ENCODE measurements at places on chromosomes 11 and 22.

DNA sequence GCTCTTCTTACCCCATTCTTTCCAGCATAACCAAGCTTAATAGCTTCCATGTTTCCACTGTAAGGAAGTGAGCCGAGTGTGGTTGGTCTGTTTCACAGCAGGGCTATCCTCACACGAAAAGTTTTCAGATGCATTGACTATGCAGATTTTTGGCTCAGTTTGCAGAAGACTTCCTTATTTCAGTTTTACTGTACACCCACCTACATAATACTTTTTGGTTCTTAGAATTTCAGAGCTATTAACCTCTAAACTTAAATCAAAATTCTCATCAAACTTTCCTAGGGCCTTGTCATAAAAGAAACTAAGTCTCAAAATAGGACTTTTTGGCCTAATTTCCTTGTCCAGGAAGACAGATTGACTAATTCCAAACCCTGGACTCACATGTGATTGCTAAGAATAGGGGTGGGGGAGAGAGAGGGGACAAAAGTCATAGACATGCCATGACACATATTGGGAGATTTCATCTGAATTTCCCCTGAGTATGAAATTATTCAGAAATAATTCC lies 7.3 kb upstream of the EHF start:
- DNase-seq: no peak

GRCh38 chr11:336659-337198 lies 16.1 kb upstream of the IFITM3 start:
- DNase-seq: no peak

DNA sequence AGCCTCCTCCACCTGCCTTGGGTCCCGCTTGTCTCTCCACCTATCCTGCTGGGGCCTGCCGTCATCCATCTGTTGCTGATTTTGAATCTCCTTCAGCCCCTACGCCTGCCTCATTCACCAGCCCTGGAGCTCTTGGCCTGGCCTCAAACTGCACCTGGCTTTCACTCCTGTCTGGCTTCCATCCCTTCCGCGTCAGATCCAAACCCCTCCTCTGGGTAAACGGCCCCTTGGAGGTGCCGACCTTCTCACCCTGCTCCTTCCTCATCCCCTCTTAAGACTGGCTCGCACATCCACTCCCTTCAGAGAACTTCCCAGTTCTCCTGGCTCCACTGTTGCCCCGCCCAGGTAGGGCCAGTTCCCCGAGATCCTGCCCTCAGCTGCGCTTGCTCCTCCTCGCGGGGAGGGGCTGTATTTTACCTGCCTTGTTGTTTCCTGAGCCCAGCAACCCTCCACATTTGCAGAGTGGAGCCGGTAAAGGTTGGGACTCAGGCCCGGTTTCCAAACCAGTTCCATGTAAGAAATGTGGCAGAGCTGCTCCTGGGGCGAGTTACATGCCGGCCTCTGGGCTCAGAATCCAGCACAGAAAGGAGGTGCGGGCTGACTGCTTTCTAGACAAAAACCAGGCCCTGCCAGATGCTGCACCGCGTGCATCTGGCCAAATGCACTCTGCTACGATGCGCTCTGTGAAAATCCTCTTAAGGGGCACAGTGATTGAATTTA lies 13.9 kb upstream of the SHANK2 start:
- DNase-seq: no peak

- DNase-seq: no peak
These were observed 60.4 kb upstream of the THY1 start for GRCh38 chr11:119483341-119483880.

DNA sequence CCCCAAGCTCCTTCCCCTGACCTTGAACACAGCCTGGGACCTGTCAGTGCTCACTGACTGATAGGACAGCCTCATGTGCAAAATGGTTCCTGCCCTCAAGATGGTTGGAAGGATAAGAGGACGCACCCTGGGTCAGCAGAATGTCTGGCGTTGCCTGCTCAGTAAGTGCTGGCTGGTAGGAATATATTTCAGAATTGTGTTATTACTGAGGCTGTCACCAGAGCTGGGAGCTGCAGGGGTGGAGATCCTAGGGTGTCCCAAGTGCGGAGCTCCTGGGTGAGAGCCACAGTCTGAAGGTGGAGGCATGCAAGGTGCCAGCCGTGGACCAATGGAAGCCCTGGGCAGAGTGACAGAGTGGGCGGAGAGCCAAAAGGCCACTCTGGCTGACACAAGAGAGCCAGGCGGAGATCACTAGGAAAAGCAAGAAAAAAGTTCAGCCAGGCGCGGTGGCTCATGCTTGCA lies 1.0 kb upstream of the SEC14L4 start:
- DNase-seq: no peak

DNA sequence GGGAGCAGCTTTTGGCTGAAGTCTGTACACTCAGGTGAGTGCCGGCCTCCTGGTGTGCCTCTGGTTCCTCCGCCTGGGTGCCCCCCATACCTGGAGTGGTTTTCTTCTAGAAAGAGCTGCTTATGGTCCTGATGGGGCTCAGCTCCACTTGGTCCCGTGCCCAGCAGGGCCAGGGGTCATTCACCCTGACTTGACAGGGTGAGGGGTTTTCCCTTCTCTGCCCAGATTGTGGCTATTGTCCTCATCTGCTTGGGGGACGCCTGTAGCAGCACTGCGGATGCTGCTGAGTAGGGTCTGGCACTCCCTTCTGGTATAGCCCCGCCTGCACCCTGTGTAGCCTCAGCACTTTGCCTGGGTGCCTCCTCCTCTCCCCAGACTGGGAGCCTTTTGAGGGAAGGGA lies 8.2 kb downstream of the OMP start:
- no peak for DNase-seq

- no peak for DNase-seq
These were observed 936 bp downstream of the CECR2 start for GRCh38 chr22:17370026-17370765.

DNA sequence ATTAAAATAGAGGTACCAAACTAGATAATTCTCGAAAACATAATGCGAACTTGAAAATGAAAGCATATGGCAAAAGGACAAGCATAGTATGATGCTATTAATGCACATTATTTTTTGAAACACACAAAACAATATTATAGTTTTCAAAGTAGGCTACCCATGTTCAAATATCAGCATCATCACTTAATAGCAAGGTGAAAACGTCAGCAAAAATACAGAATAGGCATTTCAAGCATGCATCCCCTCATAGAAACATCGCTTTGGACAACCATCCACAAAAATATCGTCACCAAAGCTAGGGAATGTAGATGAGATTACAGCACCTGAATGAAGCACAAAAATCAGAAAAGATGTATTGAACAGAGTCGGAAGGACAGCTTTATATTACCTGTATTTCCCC lies 814.5 kb upstream of the LRRC4C start:
- no peak for DNase-seq

DNA sequence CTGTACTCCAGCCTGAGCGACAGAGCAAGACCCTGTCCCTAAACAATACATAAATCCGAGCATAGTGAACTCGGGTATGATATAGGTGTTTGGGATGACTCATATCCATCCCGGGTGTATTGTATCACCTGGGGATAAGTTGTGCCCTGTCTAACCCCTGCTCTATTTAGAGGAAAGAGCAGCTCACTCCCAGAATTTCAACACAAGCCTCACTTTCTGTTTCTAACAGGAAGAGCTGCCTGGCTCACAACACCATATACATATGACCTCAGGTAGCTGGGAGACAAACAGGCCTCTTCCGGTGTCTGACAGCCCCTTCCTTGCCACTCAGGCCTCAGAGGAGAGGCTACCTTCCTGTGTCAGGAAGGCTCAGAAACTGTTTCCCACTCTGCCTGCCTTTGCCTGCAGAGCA lies 9.9 kb upstream of the MICALL1 start:
- no peak for DNase-seq

DNA sequence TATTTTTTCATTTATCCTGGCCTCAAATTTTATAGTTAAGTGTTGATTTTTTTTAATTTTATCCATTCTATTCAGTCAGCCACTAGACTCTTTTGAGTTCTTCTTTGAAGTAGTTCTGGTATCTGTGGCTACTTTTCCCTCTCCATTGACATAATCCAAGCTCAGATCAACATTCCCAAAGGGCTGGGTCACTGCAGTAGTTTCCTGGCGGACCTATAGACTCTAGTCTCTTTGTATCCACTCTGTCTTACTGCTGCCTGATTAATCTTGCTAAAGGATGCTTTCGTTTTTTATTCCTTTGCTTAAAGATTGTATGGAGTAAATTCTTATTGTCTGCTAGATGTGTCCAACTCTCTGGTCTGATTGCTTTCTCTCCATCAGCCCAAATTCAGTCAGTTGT lies 87.6 kb downstream of the UVRAG start:
- DNase-seq: peak; percentile 14

Data from fibroblast of skin of scalp (primary cell).